ENCODE measurements at places on chromosomes 7 and 10.

GRCh38 chr7:112459645-112460044, 9.4 kb downstream of the IFRD1 start:
- no peak for DNase-seq

- no peak for DNase-seq
Observed at GRCh38 chr10:30996481-30997005, 35.1 kb downstream of the ZNF438 start.

- no peak for DNase-seq
Observed at GRCh38 chr7:135771961-135772638, 23.5 kb upstream of the FAM180A start.

DNA sequence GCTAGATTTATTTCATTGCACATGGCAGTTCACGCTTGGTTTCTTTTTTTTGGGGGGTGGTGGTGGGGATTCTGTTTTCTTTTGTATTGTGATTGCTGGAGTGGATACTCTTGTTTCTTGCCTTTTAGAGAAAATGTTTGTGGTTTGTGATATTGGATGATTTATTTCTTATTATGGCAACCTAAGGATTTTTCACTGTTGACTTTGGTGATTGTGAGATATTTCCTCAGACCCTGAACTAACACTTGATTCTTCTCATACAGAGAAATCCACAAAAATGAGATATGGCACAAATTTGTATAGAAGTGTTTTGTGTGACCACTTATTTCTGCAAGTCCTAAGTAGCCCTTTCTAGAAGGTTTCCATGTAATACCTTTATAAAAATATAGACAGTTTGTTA, 871.1 kb downstream of the LRMDA start:
- DNase-seq: no peak
